ENCODE measurements at places on chromosomes 11 and 22.

DNA sequence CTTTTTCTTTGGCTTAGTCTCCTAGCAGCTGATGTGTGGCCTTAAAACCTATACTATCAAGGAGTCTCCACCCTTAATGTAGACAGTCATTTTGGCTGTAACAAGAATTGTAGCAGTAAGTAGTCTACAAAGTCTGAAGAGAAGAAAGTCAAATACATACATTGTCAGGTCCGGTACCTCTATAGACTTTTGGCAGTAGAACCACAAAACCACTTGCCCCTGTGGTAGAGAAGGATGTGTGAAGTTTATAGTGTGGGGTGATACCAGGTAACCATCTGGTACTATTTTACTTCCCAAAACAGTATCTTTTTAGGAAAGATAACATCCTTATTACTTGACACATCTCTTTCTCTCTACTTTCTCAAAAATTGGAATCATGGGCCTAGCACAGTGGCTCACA is 15.1 kb downstream of the ATG13 start:
- no peak for DNase-seq

- no peak for DNase-seq
Observed at GRCh38 chr11:111447112-111447471, 65.1 kb downstream of the BTG4 start.

GRCh38 chr11:119512369-119512768 is 89.4 kb upstream of the THY1 start:
- no peak for DNase-seq

DNA sequence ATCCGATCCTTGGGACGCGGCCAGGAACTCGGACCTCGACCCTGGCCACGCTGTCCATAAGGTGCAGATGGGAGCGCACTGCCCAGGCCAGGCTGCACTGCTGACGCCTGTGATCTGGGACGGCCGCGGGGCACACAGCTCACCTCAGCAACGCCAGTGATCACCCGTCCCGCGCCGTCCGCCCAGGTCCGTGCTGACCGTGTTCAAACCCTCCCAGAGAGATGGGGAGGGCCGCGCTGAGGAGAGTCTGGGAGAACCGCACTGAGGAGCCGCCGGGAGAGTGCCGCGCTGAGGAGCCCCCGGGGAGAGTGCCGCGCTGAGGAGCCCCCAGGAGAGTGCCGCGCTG is 636 bp downstream of the KCNQ1OT1 start:
- DNase-seq, result peak; percentile 40

DNA sequence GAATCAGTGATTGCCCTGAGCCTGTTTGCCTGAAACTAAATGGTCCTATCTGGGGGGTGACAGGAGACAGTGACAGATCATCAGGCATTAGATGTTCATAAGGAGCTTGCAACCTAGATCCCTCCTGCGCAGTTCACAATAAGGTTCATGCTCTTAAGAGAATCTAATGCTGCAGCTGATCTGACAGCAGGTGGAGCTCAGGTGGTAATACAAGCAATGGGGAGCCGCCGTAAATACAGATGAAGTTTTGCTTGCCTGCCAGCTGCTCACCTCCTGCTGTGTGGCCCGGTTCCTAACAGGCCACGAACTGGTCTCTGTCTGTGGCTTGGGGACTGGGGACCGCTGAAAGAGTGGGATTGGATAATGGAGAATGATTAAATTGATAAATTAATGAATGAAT is 14.0 kb downstream of the NOX4 start:
- no peak for DNase-seq

DNA sequence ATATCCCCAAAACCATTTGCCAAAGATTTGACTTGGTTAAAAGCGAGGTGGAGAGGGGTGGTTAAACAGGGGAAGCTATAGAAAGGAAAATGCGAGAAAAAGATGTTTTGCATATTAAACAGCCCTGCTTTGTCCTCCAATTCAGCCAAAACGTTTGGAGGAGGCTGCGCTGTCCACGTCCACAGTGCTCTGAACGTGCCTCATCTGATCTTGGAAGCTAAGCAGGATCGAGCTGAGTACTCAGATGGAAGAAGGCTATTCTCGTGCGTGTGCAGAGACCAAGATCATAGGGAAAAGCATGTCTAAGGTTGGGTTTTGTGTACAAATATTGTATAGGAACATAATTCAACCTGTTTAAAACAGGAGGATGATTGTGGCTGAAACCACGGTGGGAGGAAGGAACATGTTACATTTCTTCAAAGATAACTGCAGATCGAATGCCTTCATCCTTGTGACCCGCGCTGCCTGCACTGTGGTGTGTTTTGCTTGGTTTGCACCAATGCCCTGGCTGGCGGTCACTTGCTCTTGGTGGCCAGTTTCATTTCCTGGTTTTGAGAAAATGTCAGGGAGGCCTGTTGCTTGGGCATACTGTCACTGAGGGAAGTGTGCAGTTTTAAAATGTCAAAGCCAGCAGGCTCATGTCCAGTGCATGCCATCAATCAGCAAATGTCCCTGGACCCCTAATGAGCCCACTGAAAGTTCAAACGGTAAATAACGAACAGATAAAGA is 40.4 kb downstream of the FLI1 start:
- no peak for DNase-seq

GRCh38 chr11:62918531-62918930 is 2.6 kb downstream of the CHRM1 start:
- no peak for DNase-seq

DNA sequence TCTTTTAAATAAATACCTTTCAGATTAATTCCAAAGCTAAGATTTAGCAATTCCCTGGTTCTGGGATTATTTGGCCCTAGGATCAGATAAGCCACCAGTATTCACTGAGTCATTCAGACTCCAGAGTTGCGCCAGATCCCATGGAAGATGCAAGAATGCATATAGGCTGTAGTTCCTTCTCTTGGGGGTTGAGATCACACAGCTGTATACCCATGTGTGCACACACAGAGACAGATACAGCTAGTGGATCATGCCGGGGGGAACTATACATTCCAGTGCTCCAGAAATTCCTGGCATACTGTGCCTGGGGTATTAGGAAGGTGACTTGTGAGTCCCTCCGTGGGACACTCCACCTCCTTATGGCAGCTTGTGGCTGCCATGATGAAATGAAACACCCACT is 75.4 kb downstream of the ZBTB16 start:
- no peak for DNase-seq

DNA sequence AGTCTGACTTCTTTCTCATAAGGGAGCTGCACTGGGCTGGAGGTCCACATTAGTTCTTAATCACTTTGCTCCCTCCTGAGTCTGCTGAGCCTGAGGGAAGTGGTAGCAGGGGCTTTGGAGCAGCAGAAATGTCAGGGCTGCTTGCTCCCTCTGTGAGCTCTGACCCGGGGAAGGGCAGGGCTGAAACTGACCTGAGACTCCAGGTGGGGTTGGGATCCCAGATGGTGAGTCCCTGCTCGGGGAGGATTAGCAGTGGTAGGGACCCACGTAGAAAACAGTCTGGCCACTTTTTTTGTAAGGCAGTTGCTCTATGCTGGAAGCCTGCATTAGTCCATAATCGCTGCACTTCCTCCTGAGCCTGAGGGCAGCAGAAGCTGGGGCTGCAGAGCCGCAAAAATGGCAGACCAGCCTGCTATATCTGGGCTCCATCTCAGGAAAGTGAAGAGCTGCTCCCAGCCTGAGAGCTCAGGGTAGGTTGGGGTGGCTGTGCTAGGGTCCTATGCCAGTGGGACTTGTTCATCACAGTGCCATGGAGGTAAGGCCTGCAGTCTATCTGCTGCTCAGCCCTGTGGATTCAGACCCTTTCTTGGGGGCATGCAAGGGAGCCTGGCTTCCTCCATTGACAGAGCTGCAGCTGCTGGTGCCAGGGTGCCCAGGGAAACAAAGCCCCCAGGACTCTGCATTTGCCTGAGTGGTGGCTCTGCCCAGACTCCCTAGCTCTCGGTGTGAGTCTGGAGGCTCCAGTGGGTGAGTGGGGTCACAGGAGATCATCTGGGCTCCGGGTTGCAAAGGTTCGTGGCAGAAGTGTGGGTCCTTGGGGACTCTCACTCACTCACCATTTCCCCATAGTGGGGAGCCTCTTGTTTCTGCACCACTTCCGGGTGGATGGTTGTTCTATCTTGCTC is 854.3 kb downstream of the LUZP2 start:
- no peak for DNase-seq

DNA sequence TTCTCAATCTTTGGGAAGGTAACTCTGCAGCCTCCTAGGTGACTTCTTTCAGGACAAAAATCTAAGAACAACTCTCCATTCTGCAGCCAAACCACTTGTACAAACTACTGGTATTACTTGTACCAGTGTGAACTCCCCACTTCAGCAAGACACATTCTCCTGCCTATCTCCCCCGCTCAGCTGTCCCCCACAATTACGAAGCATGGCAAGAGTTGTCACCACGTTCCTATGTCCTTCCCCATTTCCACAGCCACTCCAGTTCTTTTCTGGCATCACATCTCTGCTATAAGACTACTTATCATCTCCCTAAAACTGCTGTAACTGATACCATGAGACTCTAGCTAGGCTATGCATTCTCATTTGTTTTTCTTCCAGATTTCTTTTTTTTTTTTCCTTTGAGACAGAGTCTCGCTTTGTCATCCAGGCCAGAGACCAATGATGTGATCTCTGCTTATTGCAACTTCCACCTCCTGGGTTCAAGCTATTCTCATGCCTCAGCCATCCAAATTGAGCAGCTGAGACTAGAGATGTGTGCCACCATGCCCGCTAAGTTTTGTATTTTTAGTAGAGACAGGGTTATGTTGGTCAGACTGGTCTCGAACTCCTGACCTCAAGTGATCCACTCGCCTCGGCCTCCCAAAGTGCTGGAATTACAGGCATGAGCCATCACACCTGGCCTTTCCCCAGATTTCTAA is 71.9 kb upstream of the CDON start:
- no peak for DNase-seq

GRCh38 chr11:111540114-111540936 is at the start of gene LAYN:
Gene LAYN (plus strand): TSS chr11:111540720. CDS start chr11:111540844, 124 bp downstream.
- DNase-seq, result peak; percentile 16

DNA sequence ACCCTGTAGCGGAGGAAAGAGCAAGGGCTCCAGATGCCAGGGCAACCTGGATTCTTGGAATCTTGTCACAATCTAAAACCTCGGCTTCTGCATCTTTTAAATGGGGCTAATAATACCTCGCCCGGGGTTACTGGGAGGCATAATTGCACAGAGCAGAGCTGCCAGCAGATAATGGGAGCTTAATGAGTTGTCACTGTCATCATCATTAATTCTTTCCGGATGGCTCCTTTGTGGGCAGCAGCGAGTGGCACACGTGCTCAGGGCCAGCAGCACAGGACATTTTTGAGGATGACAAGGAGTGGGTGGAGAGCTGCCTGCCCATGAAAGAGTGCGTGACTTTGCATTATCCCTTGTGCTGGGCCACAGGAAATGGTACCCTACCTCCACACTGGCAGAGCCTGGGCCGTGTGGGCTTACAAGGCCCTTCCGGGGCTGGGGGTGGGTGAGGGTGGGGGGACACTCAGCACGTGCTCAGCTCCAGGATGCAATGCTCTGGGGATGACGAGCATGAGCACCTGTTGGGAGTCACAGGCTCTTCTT is 5.7 kb downstream of the PDGFB start:
- no peak for DNase-seq

GRCh38 chr11:73187854-73188253 is 30.2 kb upstream of the P2RY2 start:
- no peak for DNase-seq

- no peak for DNase-seq
Observed at GRCh38 chr22:28015676-28016601, 96.9 kb upstream of the PITPNB start.

DNA sequence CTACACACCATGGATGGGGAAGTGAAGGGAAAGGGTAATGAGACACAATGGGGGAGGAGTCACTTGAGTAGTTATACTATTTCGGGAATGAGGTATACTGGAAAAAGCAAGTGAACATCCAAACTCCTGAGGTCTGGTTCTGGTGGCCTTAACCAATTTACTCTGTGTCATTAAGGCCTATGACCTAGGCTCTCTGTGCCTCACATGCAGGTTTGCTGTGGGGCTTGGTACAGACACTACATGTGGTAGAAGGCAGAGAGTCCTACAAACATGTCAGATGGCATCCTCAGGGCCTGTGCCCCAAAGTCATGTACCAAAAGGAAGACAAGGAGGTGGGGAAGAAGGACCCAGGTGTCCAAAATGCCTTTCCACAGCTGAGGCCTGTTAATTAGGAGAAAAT is 98.9 kb downstream of the TRIM29 start:
- DNase-seq, result no peak

DNA sequence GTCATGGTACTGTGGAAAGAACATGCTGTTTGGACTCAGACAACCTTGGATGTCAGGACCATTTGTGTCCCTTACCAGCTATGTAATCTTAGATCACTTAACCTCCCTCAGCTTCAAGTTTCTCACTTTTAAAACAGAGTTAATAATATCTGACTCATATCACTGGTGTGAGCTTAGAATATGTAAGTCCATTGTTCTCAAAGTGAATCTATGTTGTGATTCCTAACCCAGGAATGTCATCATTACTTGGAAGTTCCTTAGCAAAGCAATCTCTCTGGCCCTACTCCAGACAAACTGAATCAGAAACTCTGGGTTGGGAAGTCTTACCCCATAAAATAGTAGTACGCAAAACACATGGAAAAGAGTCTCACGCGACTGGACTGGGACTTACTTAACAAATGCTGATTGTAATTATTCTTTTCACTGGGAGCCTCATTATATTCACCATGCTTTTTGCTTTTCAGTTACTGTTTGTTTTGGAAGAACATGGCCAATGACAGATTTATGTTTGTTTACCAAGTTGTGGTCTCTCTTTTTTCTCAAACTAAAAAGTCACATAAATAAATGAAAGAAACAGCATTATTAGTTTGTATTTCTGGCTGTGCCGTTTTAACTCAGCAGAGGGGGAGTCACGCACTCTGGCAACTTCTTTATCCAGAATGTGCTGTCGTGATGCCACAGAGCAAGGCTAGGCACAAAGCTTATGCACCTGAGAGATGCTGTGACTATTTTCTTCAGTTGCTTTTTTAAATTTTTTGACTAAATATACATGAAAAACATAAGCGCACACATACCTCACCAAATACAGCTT is 217.7 kb upstream of the CTSC start:
- DNase-seq, result no peak

- no peak for DNase-seq
Observed at GRCh38 chr22:48177631-48178030, 1415.2 kb downstream of the TBC1D22A start.

DNA sequence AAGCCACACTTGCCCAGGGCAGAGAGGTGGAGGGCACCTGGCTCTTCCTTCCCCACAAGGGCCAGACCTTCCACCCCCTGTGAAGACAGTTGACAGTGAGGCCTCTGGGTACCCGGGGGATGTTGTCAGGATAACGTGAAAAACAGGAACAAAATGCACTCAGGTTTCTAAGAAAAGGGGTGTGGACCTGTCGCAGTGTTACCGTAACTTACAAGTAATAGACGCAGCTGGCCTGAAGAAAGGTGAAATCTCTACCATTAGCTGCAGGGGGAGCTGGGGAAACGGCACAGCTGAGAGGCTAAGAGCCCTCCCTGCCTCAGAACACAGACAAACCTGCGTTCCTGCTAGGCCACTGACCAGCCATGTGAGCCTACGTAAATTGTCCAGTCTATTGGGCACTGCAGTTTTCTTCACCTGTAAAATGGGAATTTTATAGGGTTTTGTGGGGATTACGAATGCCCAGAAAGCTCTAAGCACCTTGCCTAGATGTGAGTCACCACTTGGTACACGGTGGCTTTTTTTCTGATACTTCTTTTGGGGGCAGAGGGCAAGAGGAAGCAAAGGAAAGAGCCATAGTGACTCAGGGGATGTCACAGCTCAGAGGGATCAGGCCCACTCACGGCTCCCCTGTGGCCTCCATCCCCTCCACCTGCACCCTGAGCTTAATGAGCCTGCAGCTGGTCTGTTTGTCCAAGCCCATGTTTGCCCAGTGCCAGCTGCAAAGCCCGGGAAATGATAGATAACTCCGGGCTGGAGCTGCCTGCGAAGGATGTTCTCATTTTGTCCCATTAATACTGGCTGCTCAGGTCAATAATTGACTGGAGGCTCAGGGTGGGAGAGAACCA is 18.4 kb upstream of the CABP7 start:
- DNase-seq, result peak; percentile 86
